ENCODE measurements at places on chromosomes 6 and 20.
A peak's percentile ranks its signal among the peaks of the same experiment; 100 is the strongest.

DNA sequence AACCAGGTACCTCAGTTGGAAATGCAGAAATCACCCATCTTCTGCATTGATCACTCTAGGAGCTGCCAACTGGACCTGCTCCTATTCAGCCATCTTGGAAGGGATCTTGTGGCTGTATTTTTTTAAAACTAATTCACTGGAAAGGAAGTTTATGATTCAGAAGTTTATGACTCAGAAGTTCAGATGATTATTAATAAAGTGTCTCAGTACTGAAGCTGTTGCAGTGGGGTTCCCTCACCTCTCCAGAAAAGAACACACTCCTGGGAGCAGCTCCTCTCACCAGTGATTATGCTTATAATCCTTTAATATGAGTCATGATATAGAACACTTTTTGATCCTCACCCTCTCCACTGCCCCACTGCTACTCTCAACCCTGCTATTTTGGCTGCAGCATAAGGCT is 291.2 kb upstream of the HS3ST5 start:
- no peak for DNase-seq

GRCh38 chr6:90319044-90319443 is 22.4 kb upstream of the BACH2 start:
- DNase-seq, result no peak

- no peak for DNase-seq
Measured at GRCh38 chr20:20736303-20736702, 23.9 kb upstream of the RALGAPA2 start.

DNA sequence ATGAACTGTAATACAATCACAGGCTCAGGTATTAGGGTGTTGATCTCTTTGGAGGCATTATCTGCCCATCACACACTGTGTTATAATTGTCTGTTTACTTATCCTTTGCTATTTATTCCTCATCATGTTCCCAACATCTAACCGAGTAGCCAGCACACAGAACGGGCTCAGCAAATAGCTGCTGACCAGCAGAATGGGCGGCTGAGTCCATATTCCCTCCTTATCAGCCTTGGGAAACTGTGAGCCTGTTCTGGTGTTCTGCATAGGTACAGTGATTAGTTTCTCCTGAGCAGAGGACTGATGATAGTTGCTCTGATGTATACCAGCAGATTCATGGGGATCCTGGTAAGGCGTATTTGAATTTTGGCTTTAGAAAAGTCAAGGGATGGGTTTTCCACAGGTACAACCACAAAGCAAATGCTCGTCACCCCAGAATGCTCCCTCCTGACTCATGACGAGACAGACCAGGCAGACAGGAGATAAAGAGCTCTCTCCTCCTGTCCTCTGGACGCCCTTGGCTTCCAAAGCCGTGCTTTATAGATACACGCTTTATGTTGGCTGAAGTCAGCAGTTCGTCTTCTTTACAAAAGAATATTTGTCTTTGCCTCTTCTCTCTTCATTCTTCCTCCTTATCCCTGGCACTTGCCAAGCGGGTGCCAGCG is 166.7 kb downstream of the TTLL2 start:
- DNase-seq, result no peak

- DNase-seq, result no peak
Measured at GRCh38 chr6:22966691-22967422, 397.5 kb downstream of the HDGFL1 start.

- no peak for DNase-seq
Measured at GRCh38 chr6:79231666-79232065, 2.8 kb downstream of the HMGN3 start.

- DNase-seq, result no peak
Measured at GRCh38 chr6:51854876-51855275, 232.5 kb downstream of the PKHD1 start.

- DNase-seq, result no peak
Measured at GRCh38 chr20:50172347-50173013, 18.1 kb upstream of the CEBPB start.

GRCh38 chr20:58019850-58020625 is 208.4 kb downstream of the ANKRD60 start:
- no peak for DNase-seq

DNA sequence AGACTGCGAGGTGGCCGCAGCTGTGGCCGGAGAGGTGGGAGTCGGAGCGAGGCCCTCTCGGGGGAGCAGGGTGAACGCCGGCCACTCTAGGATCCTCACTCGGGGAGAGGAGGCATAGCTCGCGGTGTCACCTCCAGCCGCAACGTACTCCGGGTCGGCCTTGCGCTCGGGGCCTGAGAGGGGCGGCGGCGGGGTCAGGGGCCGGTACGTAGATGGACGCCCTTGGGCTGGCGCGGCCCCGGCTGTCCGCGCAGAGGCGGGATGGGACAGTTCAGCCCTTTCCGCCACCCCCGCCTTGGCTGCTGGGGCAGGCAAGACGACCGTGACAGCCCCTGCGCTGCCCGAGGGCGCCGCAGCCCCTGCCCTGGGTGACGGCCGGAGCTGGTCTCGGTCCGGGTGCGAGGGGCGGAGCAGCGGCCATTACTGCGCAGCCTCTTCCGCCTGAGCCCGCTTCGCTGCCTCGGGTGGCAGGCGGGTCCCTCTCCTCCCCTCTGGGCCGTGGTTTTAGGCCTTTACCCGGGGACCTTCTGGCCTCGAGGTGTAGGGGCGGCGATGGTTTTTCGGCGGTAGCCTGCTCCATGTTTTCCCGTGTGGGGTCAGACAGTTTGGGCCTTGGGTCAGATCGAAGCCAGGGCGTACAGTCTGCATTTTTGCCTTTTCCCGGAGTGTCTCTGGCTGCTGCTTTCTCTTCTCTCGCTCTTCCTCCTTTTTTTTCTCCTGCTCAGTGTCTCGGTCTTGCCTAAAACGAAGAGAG is 405 bp downstream of the RNF146 start:
- peak; percentile 71 for DNase-seq

- no peak for DNase-seq
Measured at GRCh38 chr6:118661831-118662230, 10.4 kb upstream of the CEP85L start.

- DNase-seq, result no peak
Measured at GRCh38 chr6:18102783-18103509, 19.5 kb downstream of the NHLRC1 start.

DNA sequence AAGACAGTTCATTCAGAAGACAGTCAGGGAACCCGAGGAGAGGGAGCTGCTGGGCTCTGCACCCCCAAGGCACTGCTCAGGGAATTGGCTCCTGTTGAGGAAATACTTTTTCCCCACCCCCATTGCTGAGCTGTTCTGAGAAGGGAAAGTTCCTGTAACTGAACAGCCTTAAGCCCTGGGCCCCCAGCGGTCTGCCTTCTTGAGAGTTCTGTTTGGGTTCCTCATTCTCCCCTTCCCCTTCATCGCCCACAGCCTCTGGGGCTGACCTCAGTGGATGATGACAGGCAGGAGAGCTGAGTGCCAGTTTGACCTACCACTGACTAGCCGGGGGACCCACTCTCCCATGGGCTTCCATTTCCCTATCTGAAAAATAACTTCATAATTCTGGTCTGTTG is 10.7 kb downstream of the HCK start:
- no peak for DNase-seq

- DNase-seq, result no peak
Measured at GRCh38 chr6:166465003-166465399, 82.3 kb upstream of the MPC1 start.

DNA sequence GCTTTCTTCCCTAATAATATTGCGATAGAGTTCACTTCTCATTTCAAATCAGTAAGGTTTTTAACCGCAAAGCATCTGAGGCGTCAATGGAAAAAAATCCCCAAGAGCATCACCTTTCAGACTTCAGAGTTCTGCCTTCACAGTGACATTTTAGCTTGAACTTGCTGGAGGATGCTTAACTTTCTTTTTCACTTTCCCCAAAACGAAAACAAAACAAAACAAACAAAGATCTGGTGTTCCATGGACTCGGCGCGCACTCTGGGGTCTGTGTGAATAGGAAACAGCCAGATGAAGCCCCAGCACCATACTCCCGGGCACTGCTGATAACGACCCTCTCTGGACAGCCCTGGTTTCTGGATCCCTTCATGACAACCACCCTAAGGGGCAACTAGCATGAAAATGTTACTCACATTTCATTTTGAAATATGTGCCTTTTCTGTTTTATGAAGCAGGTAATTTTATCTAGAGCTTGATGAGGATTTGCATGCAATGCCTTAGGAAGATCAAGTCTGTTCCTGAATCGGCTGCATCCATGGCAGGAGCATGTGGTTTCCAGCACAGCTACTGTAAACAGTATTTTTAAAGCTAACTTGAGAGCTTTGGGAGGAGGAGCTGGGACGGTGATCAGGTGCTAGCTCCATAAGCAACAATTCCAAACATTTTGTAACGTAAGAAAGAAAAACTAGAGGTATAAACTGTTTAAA is 44.5 kb downstream of the RAMACL start:
- no peak for DNase-seq

- DNase-seq, result no peak
Measured at GRCh38 chr6:24883618-24884017, 52.1 kb downstream of the RIPOR2 start.

- no peak for DNase-seq
Measured at GRCh38 chr6:161837854-161838253, 564.0 kb upstream of the AGPAT4 start.

GRCh38 chr6:155915651-155916050 is 460.0 kb upstream of the NOX3 start:
- no peak for DNase-seq

DNA sequence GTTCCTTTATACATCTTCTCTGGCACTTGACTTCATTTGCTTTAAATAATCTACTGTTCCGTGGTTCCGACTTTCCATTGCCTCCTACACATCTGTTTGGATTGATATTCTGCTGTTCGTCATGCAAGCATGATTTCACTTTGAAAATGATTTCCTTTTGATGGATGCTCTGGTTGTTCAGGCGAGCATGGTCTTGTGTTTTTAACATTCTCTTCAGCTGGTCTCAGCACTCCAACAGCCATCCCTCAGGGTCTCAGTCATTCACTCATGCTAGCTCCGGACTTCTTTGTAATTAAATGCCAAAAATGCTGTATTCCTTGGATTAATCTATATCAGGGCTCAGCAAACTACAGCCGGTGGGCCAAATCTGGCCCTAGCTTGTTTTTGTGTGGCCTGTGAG is 27.2 kb upstream of the SPACA1 start:
- no peak for DNase-seq

DNA sequence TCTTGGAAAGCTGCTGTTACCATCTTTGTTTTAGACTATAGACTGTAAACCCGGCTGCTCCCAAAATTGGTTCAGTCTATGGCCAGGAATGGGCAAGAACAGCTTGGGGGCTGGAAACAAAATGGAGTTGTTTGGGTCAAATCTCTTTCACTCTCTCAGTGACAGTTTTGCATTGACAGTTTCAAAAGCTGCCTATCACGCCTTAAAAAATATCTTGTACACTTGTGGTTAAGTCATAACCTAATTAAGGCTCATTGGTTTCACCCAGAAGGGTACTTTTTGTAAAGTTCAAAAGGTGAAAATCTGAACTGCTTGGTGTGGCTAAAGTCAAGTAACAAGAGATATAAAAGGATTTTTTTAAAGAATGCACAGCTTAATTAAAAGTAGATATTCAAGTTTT is 76.1 kb upstream of the PRL start:
- no peak for DNase-seq

- no peak for DNase-seq
Measured at GRCh38 chr20:46119028-46119546, 973 bp downstream of the CD40 start.

DNA sequence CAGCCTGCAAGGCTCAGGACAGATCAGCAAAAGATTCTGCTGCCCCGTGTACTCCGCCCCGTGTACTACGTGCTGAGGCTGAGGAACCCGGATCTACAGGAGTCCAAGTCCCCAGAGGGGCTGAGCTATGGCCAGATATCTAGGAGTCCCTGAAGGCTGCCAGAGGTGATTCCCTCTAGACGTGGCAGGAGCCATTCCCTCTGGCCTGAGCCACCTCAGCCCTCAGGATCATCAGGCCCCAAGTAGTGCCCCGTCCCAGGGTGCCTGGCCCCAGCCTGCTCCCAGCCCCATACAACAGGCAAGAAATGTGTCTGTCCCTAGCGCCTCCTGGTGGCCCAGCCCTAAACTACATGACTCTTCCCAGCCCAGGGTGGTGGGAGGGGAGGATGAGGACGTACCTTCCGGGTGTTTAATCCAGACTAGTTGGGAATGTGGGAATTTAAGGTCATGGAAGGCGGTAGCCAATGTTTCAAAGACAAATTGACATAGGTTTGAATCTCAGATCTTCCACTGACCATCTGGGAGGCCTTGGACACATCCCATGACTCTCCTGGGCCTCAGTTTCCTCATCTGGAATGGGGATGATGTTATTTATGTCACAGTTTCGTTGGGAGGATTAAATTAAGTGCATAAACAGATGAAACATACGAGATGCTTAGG is 49.4 kb upstream of the PTPN1 start:
- DNase-seq, result peak; percentile 67

- no peak for DNase-seq
Measured at GRCh38 chr6:15500901-15501825, 161.7 kb downstream of the DTNBP1 start.

DNA sequence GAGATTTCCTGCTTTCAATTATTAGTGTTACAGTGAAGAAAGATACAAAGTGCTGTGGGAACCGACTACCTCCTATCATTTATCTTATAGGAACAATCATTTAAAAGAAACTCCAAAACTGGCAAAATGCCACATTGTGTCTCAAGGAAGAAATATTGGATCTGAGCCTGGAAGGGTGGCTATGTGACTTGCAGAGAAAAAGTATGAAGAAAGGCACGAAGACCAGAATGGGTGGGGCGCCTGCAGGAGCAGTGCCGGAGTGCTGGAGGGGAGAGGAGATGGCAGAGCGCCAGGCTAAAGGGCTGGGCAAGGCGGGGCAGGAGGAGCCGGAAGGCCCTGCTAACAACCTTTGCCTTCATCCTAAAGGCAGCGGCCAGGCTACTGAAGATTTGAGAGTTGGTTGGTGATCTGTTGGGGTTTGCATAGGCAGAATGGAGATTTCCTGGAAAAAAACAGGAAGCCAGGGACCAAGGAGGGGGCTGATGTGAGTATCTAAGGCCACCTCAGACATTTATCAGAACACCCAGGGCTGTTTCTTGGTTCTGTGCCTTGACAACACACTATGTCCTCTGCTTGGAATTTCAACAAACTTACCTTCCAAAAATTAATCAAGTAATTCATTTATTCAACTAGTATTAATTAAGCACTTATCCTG is 125.6 kb downstream of the MAFB start:
- DNase-seq, result no peak

DNA sequence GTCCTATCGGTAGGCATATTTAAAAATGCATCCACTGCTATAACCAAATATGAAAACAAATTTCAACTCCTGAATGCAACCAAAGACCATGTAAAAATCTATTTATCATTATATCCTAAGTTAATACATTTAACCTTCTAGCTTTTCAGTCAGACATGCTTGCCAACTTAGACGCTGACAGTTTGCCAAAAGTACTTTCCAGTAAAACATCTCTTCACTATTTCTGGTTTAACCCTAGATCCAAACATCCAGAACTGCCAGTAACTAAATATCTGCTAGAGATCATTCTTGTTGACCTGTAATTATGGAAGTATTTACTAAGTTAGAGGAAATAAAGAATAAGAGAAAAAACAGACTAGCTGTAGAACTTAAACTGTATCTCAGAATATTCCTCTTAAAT is 210.2 kb upstream of the THEMIS start:
- no peak for DNase-seq

DNA sequence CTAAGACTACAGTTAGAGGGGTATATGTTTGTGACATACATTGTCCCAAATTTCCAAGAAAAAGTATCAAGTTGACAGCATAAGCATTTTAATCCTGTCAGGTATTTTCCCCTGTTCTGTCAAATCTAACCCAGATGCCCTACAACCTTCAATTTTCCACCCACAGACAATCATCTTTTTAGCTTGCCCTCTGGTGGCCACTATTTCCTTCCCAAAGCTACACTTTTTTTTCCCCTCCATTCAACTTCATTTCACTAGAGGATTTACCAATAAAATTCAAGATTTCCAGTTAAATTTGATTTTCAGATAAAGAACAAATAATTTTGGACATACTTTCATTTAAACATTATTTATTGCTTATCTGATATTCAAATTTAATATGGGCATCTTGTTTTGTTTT is 286.6 kb downstream of the TENT5A start:
- DNase-seq, result no peak

Measured in NK-92 treated with Interleukin-12 subunit alpha and Interleukin-12 subunit beta, amount 100 ng/mL, for 24 hours (cell line).